Cardiac septum (tissue), 1 donor: ENCODE measurements at places on chromosomes 7 and 10. TPM values are rescaled to one million over a fixed set of nuclear protein-coding genes. Genes with fewer than 3 reads are reported as not detected.

Gene RADIL
- total RNA-seq, result 2.5 TPM

Gene YAE1
- 15.9 TPM for total RNA-seq

Gene FOXI2
- 0.24 TPM for total RNA-seq

Gene FOXP2
- total RNA-seq, result 1.9 TPM

Gene SAMD9L
- total RNA-seq, result 4.1 TPM

Gene ZPBP
- not detected for total RNA-seq

Gene AZGP1
- 114 TPM for total RNA-seq

Gene PON1
- not detected for total RNA-seq

Gene AKR1D1
- not detected for total RNA-seq

Gene IKZF1
- 2.2 TPM for total RNA-seq

Gene MKI67
- total RNA-seq, result 1.1 TPM

Gene LIPN
- not detected for total RNA-seq

Gene PTF1A
- total RNA-seq, result not detected

Gene PDZD7
- 0.40 TPM for total RNA-seq

Gene PLAC9
- total RNA-seq, result 30.4 TPM

Gene OLAH
- not detected for total RNA-seq

Gene ZFYVE27
- 19.8 TPM for total RNA-seq

Gene GRID1
- total RNA-seq, result 3.0 TPM

Gene CYP2E1
- total RNA-seq, result 2.2 TPM

Gene NUTM2B
- total RNA-seq, result 1.3 TPM

Gene MYL7
- 2,493 TPM for total RNA-seq

Gene EZH2
- total RNA-seq, result 1.5 TPM

Gene MAGI2
- total RNA-seq, result 6.3 TPM

Gene LRRC61
- 4.4 TPM for total RNA-seq

Gene PAX2
- total RNA-seq, result not detected

Gene NPY4R
- not detected for total RNA-seq

Gene SVOPL
- total RNA-seq, result not detected

Gene NACAD
- total RNA-seq, result 5.3 TPM

Gene NCF1
- total RNA-seq, result 4.0 TPM

Gene CC2D2B
- total RNA-seq, result 1.5 TPM

Gene TAS2R38
- not detected for total RNA-seq

Gene ACSM6
- total RNA-seq, result 0.30 TPM

Gene RELN
- 0.57 TPM for total RNA-seq
